ENCODE measurements at places on chromosomes 5 and 9.

GRCh38 chr9:6733831-6734230, 23.9 kb upstream of the KDM4C start:
- no peak for DNase-seq

DNA sequence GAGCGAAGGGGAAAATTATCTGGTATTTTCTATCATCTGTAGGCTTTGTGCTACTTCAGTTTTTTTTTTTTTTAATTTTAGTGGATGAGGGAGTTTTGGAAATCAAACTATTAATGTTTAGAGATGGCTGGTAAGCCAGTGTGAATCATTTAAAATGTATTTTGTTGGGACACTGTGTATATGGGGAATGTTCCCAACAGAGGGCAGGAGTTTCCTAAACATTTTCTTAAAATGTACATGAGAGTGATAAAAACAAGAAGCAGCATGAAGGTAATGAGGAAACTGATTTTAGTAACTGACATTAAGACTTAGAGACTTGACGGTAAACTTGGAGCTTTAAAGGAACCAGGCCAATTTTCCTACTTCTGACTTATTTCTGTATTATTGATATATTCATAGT, 68.2 kb upstream of the ITGA2 start:
- DNase-seq: no peak

DNA sequence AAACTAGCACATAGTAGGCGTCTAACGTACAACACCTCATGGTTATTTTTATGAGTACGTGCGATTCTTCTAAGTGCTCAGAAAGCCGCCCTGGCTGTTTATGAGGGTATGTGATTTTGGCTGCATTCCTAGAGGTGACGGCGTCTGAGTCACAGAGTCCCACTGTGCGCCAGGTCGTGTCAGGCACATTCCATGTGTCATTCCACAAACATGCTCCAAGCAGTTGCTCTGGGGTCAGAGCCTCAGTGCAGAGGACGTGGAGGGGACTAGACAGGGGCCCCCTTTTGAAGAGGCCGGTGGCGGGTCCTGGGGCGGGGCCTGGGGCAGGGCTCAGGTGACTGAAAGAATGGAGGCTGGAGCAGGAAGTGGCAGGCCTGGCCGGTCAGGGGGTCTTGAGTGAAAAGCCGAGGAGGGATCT, 51.9 kb downstream of the NEK6 start:
- no peak for DNase-seq

DNA sequence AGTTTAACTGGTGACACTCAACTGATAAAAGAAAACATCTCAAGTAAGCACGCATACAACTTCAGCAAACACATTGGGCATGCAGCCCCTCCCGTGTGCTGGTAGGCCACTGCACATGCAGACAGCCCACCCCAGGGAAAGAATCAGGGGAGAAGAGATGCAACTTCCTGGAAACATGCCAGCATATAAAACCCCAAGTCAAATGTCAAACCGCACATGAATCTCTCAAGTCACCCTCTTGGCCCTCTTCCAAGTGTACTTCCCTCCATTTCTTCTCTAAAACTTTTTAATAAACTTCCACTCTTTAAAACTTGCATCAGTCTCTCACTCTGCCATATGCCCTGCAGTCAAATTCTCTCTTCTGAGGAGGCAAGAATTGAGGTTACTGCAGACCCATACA, 732.7 kb downstream of the SEMA5A start:
- DNase-seq: no peak

- DNase-seq: no peak
Observed at GRCh38 chr9:92968081-92968480, 20.8 kb downstream of the FGD3 start.

DNA sequence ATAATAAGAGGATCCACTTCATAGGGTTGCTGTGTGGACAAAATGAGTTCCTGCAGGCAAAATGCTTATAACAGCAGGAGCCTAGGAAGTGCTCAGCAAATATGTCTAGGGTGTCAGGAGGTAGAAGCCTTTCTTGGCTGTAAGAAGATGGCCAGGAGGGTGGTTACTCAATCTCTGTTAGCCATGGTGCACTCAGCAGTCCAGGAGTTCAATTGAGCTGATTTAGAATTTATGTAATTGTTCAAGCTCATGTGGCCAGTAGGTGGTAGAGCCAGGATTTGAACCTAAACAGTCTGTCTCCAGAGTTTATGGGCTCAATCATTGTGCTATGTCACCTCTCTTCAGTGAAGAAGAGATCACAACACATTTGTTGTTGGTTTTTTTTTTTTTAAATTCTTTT, 381.2 kb downstream of the KIF4B start:
- no peak for DNase-seq

- DNase-seq: peak; percentile 15
Observed at GRCh38 chr9:123174887-123175518, 93.4 kb downstream of the STRBP start.

GRCh38 chr5:173790177-173790719, 97.9 kb upstream of the CPEB4 start:
- no peak for DNase-seq

- no peak for DNase-seq
Observed at GRCh38 chr9:2241461-2241835, 226.3 kb downstream of the SMARCA2 start.

DNA sequence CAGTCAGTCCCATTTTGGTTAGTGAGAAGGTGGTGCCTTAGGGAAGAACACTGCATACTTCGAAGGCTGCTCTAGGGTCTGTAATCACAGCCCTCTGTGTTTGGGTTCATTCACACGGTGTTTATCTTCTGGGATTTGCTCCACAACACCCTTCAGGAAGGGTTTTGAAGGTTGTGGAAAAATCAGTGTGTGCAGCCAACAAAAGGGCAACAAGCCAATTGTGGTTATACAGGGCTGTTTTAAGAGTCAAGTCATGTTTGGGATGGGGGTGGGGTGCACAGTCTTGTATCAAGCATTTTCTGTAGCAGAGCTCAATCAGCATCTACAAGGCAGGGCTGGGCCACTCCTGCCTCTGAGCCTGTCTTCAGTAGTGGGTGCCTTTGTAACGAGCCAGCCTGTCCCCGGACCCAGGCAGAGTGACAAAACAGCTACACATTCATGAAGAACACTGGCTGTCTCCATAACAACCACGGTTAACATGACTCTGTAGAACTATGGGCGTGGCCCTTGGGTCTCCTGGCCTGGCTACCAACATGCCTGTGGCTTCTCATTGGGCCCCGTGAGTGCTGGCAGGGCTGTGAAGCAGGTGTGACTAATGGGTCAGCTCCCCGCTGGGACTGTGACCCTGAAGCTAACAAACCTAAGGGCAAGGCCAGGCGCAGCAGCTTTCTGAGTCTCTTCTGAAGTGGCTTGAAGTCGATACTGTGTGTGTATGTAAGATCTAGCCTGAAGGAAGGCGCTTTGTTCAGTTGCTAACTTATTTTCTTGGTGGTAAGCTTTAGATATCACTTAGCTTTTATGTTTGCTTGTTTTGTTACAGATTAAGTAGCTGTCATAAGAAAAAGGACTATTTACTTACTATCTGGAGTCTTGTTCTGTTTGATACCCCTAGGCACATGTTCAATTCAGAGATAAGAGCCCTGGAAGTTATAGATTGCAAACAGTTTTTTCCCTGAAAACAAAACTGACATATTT, 27.9 kb upstream of the GOLM1 start:
- DNase-seq: no peak

- DNase-seq: no peak
Observed at GRCh38 chr9:88544245-88544644, 9.3 kb downstream of the NXNL2 start.

GRCh38 chr5:17276445-17276844, 59.0 kb downstream of the BASP1 start:
- no peak for DNase-seq

DNA sequence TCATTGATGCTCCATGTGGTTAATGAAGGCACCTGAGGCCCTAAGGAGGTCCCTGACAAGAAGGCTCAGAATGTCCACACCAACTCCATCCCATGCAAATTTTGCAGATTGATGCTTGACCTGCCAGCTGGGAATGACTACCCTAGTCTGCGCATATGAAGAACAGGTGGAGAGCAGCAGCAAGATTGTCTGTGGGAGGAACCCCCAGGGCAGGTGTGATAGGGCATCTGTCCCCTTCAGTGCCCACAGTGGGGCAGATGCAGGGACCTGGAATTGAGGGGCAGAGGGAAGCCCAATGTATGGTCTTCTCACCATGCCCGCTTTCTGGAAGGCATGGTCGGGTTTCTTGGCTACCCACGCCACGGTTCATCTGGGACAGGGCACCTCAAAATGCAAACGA, 79.6 kb downstream of the MACROH2A1 start:
- DNase-seq: no peak

GRCh38 chr5:3709068-3709716, 113.6 kb downstream of the IRX1 start:
- DNase-seq: no peak

GRCh38 chr9:91162784-91163443, 198.8 kb downstream of the AUH start:
- peak; percentile 48 for DNase-seq

GRCh38 chr5:14675865-14676300, 11.4 kb downstream of the OTULIN start:
- no peak for DNase-seq

- DNase-seq: no peak
Observed at GRCh38 chr5:39102684-39103155, 28.5 kb upstream of the RICTOR start.

DNA sequence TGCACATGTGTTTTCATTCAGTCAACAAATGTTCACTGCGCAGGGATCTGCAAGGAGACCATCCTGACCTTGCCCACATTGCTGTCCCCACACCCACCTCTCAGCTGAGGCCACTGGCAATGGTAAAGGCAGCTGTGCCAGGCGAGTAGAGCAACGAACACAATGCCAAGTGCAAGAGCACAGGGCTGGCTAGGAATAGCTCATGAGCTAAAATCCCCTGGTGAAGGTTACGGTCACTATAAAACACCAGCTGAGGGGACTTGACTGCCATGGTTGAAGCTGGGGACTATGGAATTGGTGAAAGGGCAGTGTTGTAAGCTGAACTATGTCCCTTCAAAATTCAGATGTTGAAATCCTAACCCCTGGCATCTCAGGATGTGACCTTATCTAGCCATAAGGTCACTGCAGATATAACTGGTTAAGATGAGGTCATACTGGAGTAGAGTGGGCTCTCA, 96.1 kb downstream of the OTULIN start:
- no peak for DNase-seq

DNA sequence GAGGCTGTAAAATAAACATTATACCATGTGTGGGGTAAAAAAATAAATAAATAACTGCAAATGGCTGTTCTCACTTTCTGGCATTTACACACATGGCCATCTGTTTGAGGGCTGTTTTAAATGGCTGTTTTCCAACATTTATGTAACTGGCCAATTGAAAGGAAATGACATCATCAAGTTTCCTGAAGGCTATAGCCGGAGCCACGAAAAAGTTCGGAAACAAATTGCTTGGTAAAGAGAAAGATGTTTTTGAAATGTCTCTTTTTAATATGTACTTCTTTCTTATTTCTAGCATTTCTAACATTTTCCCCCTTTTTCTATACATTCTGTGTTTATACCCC, 95.4 kb upstream of the DAB2 start:
- DNase-seq: no peak

DNA sequence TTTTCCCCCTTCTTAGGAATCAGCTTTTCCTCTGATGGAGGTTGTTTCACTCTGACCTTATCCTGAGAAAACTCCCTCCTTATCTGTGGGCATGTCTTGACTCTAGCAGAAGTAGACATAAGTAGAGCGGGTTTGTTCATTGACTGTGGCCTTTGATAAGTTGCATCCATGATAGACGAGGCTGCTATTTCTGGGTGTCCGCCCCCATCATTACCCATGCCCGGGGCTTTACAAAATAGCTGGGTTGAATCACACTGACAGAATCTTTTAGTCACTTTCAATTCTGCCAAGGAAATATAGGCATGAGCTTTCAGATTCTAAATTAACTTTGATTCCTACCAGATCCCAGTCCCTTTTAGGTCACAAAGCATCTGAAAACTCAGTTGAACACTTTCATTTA, 223.8 kb downstream of the SEC61B start:
- no peak for DNase-seq

- DNase-seq: no peak
Observed at GRCh38 chr5:74123929-74124328, 497.9 kb downstream of the ARHGEF28 start.

GRCh38 chr5:122121479-122122465, 7.6 kb upstream of the ZNF474 start:
- DNase-seq: no peak

- DNase-seq: no peak
Observed at GRCh38 chr5:157997991-157998504, 139.1 kb upstream of the CLINT1 start.

DNA sequence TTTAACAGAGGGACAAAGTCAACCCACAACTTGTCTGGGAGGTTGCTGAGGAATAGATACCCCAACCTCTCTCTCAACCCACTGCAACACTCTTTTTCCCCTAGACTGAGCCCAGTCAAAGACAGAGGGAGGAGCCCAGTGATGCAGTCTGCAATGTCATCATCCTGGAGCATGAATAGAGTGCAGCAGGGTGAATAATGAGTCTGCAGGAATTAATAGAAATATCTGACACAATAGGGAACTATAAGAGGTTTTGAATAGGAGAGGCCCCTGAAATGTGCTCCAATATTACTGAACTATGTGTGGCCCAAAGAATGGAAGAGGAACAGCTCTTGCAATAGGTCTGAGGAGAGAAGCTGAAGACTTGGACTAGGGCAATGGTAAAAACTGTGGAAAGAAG, 59.1 kb downstream of the PDCD1LG2 start:
- no peak for DNase-seq

DNA sequence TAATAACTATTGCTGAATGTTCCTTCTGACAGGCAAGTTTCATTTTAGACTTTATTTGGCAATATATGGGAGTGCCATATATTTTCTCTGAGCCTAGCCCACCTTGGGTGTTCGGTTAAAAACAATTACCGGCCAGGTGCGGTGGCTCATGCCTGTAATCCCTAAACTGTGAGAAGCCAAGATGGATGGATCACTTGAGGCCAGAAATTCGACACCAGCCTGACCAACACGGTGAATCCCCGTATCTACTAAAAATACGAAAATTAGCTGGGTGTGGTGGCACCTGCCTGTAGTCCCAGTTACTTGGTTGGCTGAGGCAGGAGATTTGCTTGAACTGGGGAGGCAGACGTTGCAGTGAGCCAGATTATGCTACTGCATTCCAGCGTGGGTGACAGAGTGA, 47.9 kb downstream of the TNFSF15 start:
- no peak for DNase-seq

DNA sequence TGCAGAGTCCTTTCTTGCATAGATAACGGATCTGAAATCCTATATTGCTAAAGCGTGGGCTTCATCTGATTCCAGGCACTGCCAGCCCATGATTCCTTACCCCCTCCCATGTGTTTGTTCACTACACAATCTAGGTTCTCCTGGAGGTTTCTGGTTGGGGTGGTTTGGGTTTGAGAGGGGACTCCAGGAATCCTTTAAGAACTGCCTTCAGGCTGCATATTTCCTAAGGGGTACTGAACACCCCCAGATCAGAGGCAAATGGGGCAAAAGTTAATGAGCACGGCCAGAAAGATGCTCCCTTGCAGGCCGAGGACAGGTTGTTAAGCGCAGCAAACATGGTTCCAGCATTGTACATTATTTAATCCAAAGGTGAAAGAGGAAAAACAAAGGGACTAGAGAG, 9.9 kb downstream of the NR2F1 start:
- DNase-seq: no peak
